ENCODE measurements at places on chromosomes 5 and 9.

- DNase-seq: no peak
Observed at GRCh38 chr5:43636076-43636475, 33.1 kb downstream of the NNT start.

- DNase-seq: no peak
Observed at GRCh38 chr9:129458155-129458661, 162.7 kb downstream of the C9orf50 start.

- DNase-seq: no peak
Observed at GRCh38 chr5:72612810-72613209, 105.6 kb upstream of the ZNF366 start.

GRCh38 chr9:26142631-26143030 is 464.4 kb upstream of the TUSC1 start:
- no peak for DNase-seq

DNA sequence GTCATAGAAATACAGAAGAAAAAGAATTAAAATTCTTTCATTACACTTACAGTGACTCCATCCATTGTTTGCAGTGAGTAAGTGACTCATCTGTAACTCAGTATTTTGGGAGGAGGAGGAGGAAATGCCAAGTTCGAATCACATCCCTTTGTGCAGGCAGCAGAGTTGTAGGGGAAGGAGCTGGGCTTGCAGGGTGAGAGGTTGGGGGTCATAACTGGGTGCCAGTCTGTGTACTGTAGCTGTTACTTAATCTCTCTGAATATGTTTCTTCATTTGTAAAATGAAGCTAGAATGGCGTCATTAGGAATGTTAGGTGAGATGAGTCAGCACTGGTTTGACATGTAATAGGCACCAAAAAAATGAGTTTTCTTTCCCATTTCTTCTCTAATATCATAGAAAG is 235.7 kb upstream of the ADAMTSL1 start:
- DNase-seq: no peak

- no peak for DNase-seq
Observed at GRCh38 chr5:65094279-65094678, 325.5 kb downstream of the CWC27 start.

- DNase-seq: peak; percentile 69
Observed at GRCh38 chr5:69415584-69415958, 655 bp downstream of the MARVELD2 start.

- DNase-seq: peak; percentile 29
Observed at GRCh38 chr9:93180938-93181337, 3.0 kb upstream of the WNK2 start.

- no peak for DNase-seq
Observed at GRCh38 chr9:130090915-130091314, 37.2 kb downstream of the GPR107 start.

- no peak for DNase-seq
Observed at GRCh38 chr9:69485466-69485865, 160.5 kb downstream of the ENTREP1 start.

GRCh38 chr9:84697509-84698114 is 28.1 kb downstream of the NTRK2 start:
- DNase-seq: peak; percentile 93

DNA sequence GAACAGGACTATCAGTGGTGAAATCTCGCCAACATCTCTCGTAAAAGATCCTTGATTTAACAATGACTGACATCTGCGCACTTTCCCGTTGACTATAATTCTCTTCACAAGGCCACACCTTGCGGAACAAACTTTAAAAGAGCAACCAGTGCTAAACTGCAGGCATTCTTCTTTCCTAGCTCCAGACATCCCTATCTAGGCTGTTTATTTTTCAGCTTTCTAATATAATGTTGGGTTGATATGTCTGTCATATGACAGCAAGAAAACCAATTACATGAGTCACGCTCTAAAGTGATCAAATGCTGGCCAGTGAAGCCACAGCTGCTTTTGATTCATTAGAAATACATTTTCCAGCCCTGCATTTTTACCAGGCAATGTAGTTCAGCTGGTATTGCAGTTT is 162.5 kb downstream of the ELAVL2 start:
- no peak for DNase-seq

GRCh38 chr9:76572151-76572550 is 113.2 kb downstream of the GCNT1 start:
- no peak for DNase-seq

- no peak for DNase-seq
Observed at GRCh38 chr5:129118405-129118804, 23.9 kb downstream of the ISOC1 start.

GRCh38 chr5:122073018-122073417 is 5.0 kb downstream of the LOX start:
- no peak for DNase-seq

GRCh38 chr5:127333483-127333882 is 42.9 kb downstream of the MEGF10 start:
- no peak for DNase-seq

- no peak for DNase-seq
Observed at GRCh38 chr5:154271936-154272514, 81.5 kb downstream of the GALNT10 start.

DNA sequence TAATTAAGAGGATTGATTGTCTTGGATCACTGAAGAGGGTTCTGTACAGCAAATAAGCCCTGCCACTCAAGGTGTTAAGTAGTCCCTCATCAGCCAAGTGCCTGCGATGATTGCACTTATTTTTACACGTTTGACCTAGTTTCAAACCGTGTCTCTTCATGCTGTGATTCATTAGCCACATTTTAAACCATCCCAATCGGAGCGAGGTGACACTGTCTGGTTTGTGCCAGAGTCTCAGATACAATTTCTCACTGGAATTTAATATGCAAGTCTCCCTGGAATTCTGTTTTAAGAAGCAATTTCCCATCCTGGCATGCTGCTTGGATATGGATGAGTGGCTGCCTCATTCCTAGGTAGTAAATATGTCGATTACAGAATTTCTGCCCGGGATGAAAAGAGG is 1.6 kb downstream of the INSYN2B start:
- peak; percentile 17 for DNase-seq

- DNase-seq: no peak
Observed at GRCh38 chr5:143428738-143429420, 25.4 kb upstream of the NR3C1 start.

- no peak for DNase-seq
Observed at GRCh38 chr5:179451114-179451827, 99.1 kb upstream of the RUFY1 start.

DNA sequence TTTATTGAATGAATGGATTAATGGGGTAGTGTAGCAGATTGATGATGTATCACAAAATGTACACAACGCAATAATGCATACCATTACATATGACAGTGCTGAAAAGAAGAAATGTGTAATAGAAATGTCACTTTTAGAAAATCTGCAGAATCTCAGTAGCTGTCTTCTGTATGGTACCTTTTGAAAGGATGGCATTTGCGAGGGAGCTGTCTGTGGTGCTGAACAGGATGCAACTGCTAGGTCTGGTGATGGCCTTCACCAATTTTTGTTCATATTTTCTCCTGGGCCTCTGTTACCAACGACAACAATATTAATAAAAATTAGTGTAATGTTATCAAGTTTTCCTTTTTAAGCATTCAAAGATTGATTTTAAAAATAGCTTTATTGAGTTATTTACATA is 36.2 kb upstream of the OTULIN start:
- DNase-seq: peak; percentile 73

DNA sequence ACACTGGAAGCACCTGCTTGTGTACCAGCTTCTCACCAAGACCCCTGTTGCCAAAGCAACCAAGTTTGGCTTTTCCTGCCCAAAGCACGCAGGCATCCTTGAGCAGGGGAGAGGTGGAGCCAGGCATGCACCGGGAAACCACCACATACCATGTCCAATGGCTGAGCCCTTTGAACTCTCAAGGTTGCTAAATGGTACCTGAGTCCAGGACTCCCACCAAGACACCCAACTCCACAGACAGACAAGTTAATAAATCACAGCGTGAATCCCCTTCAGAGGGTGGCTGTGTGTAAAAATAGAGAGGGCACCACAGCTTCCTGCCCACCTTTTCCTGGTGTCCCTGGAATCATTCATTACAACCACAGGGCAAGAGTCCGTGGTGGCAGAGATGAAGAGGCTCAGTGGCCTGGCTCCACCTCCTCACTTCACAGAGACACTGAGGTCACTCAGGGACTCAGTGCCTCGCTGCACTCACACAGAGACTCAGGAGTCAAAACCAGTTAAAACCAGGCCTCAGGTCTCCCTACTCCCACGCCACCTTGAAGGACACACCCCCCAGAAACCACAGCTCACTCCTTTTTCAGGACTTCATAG is 143.7 kb downstream of the C5orf15 start:
- peak; percentile 29 for DNase-seq

DNA sequence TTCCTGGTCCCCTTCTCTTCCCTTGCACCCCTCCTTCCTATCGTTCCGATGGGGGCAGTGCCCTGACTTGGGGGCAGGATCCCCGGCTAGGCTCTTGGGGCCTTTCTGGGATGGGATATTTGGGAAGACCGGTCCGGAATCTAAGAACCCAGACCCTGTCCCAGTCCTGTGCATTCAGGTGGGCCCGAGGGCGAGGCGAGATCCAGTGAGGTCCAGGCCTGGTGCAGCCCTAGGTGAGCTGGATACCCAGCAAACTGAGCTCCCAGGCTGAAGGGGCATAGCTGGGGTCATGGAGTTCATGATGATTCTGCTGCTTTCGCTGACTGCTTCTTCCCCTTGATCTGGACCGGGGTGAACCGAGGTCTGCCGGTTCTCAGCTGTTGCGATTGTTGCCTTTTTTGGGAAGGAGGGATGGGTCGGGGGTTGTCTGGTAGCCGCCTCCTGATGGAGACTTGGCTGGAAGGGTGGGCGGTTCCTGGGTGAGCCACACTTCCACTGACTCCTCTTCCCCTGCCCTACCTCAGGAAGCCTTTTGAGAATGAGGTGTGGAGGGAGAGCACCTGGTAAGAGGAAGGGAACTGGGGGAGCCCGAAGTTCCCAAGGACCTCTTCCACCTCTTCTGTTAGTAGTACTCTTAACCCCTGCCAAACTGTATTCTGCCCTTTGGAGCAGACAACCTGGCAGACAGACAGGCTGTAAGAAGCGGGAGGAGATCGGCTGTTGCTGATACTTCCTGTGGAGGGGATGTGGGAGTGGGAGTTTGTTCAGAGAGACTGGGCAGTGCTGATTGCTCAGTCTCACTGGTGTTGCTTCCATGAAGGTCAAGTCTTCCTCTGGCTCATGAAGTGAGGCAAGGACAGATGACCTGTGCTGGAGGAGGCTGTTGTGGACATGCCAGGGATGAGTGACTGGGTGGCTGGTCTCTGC is 1.0 kb downstream of the LRRC8A start:
- DNase-seq: peak; percentile 77

DNA sequence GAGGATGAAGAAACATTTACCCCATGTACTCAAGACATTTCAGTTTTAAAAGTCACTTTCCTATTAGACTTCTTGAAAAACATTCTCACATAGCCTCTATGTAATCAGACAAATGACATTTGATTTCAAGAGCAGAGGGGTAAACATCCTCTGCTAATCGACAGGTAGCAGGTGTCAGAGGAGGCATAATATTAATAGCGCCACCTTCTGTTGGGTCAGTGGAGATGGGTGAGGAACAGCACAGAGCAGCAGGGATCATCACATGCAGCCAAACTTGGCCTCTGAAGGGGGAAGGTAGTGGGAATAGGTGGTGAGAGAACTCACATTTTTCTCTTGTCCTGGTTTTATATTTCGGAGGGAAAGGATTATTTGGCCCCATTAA is 3.3 kb upstream of the LSM11 start:
- DNase-seq: peak; percentile 66

- DNase-seq: peak; percentile 63
Observed at GRCh38 chr5:172648755-172649154, 7.7 kb downstream of the NEURL1B start.

DNA sequence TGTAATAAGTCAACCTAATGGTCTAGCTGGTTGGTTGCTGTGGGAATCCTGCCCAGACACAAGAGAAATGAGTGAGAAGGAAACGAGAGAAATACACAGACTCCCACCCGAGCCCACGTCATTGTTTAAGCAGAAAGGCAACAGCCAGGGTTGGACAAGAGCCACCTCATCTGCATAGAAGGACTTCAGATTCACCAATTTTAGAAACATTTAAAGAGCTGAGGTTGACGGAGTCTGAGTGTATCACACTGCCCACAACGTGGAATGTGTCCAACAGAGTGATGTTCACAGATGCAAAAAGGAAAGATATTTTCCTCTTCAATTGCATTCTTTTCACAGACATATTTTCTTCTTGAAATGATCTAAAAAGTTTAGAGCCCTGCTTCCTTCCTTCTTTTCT is 349.5 kb downstream of the AGTPBP1 start:
- DNase-seq: no peak

GRCh38 chr5:142998316-142999020 is 228.3 kb downstream of the ARHGAP26 start:
- DNase-seq: no peak

GRCh38 chr5:89929834-89930233 is 479.7 kb downstream of the CETN3 start:
- DNase-seq: no peak

- peak; percentile 98 for DNase-seq
Observed at GRCh38 chr9:129617167-129617566, 3.7 kb downstream of the C9orf50 start.

- no peak for DNase-seq
Observed at GRCh38 chr5:173477345-173478040, 139.0 kb downstream of the BOD1 start.

- no peak for DNase-seq
Observed at GRCh38 chr9:137082925-137083290, 3.9 kb upstream of the MAN1B1 start.

DNA sequence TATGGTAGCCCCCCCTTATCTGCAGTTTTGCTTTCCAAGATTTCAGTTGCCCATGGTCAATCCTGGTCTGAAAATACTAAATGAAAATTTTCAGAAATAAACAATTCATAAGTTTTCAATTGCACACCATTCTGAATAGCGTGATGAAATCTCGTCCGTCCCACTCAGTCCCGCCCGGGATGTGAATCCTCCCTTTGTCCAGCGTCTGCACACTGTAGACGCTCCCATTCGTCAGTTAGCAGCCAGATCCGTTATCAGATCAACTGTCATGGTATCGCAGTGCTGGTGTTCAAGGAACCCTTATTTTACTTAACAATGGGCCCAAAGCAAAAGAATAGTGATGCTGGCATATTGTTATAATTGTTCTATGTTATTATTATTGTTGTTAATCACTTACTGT is 98.6 kb downstream of the TMEM215 start:
- no peak for DNase-seq

GRCh38 chr9:36623280-36623679 is 50.6 kb downstream of the MELK start:
- peak; percentile 62 for DNase-seq

GRCh38 chr9:97813072-97813471 is 40.0 kb upstream of the FOXE1 start:
- DNase-seq: no peak

Data from islet precursor cell (in vitro differentiated cells).